ENCODE measurements at places on chromosomes 13 and 19. TPM values are rescaled to one million over a fixed set of nuclear protein-coding genes. Genes with fewer than 3 reads are reported as not detected.
A peak's percentile ranks its signal among the peaks of the same experiment; 100 is the strongest.

- no peak for DNase-seq
These were observed 9.9 kb downstream of the LYPD3 start for GRCh38 chr19:43455321-43456113.

- no peak for DNase-seq
These were observed 222.4 kb downstream of the DACH1 start for GRCh38 chr13:71644579-71644978.

DNA sequence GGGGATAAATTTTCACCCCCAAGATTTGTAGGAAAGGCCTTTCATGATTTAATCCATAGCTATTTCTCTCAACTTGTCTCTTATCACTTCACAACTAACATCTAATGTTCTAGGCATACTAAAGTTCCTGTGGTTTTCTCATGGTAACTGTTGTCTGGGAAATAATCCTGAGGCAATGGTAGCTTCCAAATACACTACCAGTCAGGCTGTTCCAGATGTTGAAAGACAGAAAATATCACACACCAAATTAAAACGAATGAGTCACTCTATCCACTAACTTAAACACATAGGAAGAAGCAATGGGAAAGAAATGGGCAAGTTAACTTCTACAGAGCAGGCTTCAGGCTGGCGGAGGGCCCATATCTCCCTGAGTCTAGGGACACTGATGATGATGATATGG, 77.7 kb upstream of the MYO16 start:
- no peak for DNase-seq

- no peak for DNase-seq
These were observed 870.2 kb downstream of the EFNB2 start for GRCh38 chr13:105665284-105665683.

GRCh38 chr19:1131718-1132551, 28.1 kb downstream of the GPX4 start:
- peak; percentile 62 for DNase-seq

DNA sequence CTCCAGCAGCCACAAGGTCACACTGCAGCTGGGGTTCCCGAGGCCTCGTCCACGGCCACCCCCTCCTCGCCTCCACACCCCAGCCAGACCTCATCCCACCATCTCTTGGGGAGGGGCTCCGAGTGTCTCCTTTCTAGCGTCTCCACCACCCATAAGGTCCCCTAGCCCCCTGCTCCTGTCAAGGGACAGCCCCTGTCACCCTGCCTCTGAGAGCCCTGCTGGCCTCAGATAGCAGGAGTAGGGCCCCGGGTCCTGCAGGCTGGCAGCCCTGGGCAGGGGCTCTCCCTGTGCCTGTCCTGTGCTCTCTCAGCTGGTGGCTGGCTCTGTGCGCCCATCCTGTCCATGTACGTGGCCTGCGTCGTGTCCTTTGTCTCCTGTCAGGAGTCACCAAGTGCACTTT, 17.0 kb downstream of the COMP start:
- no peak for DNase-seq

DNA sequence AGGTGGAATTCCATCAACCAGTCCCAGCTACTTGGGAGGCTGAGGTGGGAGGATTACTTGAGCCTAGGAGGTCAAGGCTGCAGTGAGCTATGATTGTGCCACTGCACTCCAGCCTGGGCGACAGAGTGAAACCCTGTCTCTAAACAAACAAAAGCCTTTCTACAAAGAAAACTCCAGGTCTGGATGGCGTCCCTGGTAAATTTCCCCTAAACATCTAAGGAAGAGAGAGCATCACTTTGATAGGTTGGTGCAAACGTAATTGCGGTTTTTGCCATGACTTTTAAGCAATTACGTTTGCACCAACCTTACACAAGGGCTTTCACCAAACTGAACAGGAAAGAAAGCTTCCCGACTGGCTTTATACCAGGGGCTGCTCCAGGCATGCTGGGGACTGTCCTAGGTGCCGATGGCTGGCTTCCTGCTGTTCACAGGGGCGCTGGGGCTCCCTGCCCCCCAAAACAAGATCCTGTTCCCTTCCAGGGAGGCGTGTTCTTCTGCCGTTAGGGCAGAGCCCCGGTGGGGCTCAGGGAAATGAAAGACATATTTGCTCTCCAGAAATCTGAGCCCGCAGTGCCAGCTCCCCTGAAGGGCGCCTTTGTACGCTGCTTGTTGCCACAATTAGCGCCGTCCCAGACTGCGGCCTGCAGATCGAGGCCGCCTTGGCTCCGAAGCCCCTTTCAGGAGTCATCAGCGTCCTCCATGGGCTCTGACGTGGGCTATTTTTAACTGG, 38.7 kb upstream of the KLF2 start:
- DNase-seq = no peak

The MYO1F gene
- total RNA-seq = 13.6 TPM
